Right lung (tissue), 10 donors: ENCODE measurements at places on chromosomes 2 and 18. TPM values are rescaled to one million over a fixed set of nuclear protein-coding genes. Genes with fewer than 3 reads are reported as not detected.

DNA sequence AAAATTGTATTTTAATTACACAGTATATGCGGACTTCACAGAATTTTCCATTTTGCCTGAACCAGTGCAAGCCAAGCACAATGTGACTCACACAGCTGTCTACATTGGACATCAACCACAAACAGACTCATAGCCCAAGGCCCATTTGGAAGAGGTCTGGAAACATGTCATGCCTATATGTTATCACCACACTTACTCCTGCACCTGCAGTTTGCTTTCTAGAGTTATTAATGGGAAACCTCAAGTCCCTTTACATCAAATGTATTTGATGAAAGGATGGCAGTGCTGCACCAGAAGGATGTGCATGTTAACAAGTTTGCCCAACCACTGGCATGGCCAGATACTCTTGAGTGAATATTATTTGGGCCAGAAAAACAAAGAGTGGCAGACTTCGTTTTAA lies 548.9 kb upstream of the CDH2 start:
- DNase-seq = no peak

GRCh38 chr2:235647877-235648276 lies 154.0 kb downstream of the AGAP1 start:
- DNase-seq = no peak

DNA sequence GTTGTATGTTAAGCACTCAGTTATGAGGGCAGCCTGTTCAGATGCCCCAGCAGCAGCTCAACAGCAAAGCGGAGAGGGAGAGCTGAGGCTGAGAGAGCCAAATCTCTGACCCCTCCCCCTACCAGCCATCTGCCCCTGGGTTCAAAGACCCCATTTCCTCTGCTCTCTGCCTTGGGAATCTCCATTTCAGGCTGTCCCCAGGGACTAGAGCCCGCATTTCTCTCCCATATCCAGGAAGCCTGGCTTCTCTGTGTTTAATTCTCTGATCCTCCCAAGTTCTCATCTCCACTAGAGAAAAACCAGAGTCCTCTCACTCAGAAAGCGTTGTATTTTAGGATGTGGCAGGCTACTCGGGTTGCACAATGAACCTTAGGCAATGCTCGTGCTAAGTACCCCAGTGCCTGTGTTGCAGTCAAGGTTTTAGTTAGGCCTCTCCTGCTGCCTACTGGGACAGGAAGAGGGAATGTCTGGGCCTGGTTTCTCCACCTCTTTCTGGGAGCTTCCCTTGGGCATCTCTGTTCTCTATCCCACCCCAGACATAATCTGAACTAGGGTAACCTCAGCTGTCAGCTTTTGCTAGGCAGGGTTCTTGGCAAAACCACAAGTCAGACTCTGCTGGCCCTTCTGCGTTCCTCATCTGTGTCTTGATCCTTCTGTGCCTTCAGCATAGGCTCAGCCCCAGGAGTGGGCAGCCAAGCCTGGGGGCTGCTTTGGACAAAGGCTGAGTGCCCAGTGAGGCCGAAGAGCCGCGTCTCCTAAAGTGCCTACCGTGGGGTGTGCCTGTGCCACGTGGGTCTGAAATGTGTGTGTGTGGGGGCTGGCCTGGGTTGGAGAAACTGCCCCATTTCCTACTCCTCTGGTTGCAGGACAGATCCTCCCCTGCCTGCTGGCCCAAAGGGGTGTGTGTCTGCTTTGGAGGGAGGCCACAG lies 96.8 kb downstream of the STPG4 start:
- DNase-seq = no peak

GRCh38 chr2:71460595-71461303 lies 7.4 kb downstream of the DYSF start:
- DNase-seq = no peak

- no peak for DNase-seq
These were observed 257.2 kb upstream of the RGPD4 start for GRCh38 chr2:107569496-107569895.

- DNase-seq = no peak
These were observed 67.6 kb upstream of the ZFP36L2 start for GRCh38 chr2:43293744-43294695.

DNA sequence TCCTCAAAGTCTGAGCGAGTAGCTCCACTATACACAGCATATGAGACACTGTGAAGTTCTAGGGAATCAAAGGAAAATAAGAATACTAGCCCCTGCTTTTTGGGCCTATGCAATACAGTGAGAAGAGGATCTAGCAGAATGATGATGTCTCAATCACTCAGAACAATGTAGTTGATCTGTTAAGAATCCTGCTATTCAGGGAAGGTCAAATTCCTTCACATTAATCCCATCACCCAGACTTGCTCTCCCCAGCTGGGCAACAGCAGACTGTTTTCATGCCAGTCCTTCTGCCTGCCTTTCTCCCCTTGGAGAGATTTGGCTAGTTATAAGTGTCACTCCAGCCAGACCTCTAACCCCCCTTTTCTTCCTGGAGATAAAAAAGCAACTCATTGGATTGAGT lies 230.0 kb upstream of the EPHA4 start:
- no peak for DNase-seq

GRCh38 chr2:240037358-240037757 lies 7.1 kb upstream of the OR6B2 start:
- no peak for DNase-seq

The DNAH6 gene
- 5.7 TPM for polyA plus RNA-seq

The MAP3K19 gene
- polyA plus RNA-seq = 3.2 TPM

The FABP1 gene
- polyA plus RNA-seq = 14.0 TPM

The MYO7B gene
- 1.1 TPM for polyA plus RNA-seq

The RND3 gene
- polyA plus RNA-seq = 111 TPM

The PXDN gene
- 184 TPM for polyA plus RNA-seq

The RNU2-63P gene
- not detected for polyA plus RNA-seq

The GCG gene
- polyA plus RNA-seq = not detected
